A549 treated with CORT108297 at 1 μM for 4 hours (cell line): ENCODE measurements at places on chromosomes 1 and 21. TPM values are rescaled to one million over a fixed set of nuclear protein-coding genes. Genes with fewer than 3 reads are reported as not detected.

Gene FTCD
- 0.12 TPM in 1 of 5 replicates, not detected in the others for total RNA-seq

Gene GOLT1A
- total RNA-seq, result 3.8 to 6.9 TPM (median 4.5 TPM) in 5 replicates

Gene HSD3B2
- not detected in 5 replicates for total RNA-seq

Gene SLC44A3
- 1.2 to 2.1 TPM (median 1.9 TPM) in 5 replicates for total RNA-seq

Gene NOS1AP
- 0.33 to 0.51 TPM (median 0.40 TPM) in 5 replicates for total RNA-seq

Gene OPRD1
- 0.02 to 0.07 TPM (median 0.05 TPM) in 5 replicates for total RNA-seq

Gene TIE1
- total RNA-seq, result not detected in 5 replicates

Gene TSPEAR
- total RNA-seq, result not detected in 5 replicates

Gene ESRRG
- total RNA-seq, result not detected in 5 replicates

Gene TTC34
- total RNA-seq, result 0.02 to 0.06 TPM (median 0.04 TPM) in 5 replicates

Gene ST6GALNAC3
- total RNA-seq, result 0.30 to 0.47 TPM (median 0.41 TPM) in 5 replicates
